ENCODE measurements at places on chromosomes 6 and 20.

DNA sequence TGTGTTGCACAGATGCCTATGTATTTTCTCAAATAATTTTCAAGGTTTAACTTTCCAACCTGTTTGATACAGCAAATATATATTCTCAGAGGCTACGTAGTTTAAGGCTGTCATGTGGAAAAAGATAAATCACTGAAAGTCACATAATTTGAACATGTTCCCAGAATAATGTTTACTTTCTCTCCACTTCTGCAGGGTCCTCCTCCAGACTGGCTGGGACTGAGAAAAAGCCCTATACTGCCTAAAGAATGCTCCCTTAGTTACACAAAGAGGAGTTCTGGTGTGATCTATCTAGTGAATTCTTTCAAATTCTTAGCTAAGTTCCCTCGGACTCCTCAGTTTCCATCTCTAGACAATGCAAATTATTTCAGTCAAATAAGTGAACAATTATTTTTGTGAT is 411.0 kb downstream of the C6orf118 start:
- no peak for DNase-seq

DNA sequence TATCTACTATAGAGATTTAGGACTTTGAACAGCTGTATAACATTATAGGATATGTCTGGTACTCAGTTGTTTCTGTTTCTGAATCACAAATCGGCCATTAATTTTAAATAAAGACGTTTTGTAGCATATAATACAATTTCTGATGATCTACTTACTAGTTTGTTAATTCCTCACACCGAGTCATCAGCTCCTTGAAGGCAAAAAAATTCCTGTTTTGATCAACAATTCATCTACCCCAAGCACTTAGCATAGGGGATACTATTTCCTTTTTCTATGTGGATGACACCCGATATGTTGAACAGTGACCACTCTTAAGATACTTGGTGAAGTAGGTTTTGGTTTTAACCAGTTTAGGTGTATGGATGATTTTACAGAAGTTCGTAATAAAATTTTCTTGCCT is 107.3 kb downstream of the NCOA3 start:
- DNase-seq = no peak

- no peak for DNase-seq
Observed at GRCh38 chr6:111664565-111665030, 58.9 kb upstream of the TRAF3IP2 start.

DNA sequence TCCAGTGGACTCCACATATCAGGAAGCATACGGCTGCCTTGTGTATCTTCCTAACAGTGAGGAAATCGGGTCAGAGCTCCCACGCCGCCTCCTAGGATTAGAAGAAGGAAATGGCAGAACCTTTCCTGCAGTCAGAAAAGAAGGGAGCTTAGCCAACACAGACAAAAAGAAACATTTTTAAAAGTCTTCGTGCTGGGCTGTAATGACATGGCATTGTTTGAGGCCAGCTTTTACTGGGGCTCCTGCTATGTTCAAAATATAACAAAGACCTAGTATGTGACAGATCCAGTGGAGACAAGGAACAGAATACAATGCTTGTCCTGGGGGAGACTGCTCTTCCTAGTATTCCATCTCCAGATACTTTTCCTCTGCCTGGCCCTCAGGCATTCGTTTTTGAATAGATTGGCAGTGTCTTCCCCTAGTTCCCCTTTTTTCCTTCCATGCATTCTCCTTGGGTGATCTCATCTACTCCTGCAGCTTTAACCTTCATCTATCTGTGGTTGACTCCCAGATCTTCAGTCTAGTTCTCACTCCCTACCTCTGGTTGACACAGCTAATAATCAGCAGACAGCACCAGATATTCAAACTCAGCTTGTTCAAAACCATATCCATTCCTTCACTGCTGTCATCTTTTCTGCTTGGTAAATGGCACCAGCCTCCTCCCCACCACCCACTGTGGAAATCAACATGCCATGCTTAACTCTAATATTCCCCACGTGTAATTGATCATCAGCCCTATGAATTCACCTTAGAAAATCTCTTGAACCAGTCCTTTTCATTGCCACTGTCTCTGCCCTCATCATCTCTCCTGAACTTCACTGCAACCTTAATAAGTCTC is 94.5 kb upstream of the VSTM2L start:
- no peak for DNase-seq

GRCh38 chr6:144899161-144899560 is 614.0 kb downstream of the UTRN start:
- DNase-seq = no peak

- no peak for DNase-seq
Observed at GRCh38 chr20:48731536-48731935, 96.3 kb downstream of the PREX1 start.

DNA sequence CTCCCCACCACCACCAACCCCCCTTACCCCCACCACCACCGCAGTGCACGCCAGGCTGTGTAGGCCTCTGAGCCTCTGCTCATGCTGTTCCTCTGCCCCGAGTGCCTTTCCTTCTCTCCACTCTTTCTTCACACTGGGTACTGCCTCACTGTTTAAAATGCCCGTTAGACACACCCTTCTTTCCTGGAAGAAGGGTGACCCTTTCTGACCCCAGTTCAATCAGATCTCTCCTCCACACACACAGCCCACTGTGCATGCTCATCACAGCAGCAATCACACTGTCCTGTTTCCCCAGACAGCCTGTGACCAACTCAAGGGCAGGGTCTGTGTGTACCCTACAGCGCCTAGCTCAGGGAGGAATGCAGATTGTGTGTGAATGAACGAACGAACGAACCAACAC is 10.0 kb downstream of the TMEM74B start:
- no peak for DNase-seq

- no peak for DNase-seq
Observed at GRCh38 chr20:8133851-8134451, 1.9 kb downstream of the PLCB1 start.

DNA sequence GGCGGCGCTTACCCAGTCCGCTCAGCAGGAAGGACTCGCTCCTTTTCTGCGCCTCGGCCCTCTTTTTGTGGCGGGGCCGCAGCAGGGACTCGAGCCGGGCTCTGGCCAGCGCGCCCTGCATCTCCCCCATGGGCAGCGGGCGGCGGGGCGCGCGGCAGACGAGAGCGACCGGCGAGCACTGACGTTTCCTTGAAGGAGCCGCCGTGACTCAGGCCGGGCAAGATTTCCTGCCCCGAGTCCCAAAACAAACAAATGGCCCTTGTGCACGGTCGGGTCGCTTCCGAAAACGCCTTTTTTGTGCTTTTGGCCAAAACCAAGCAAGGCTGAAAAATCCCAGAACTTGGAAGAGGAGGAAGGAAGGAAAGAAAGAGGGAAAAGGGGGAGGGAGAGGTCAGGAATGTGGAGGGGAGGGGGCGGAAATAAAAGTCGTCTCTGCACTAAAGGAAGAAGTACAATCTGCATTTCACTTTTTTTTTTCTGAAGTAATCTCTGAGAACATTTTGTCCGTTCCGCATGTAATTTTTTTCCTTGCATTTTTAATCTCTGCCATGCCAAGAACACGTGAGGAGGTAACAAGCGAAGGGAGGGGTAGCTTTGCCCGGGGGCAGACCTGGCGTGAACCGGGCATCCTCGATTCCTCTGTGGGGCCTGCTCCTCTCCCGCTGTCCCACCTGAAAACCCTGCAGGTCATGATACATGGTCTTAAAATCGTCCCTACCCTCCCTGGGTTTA is 123.3 kb upstream of the SLC2A12 start:
- peak; percentile 92 for DNase-seq

GRCh38 chr6:109383438-109383940 is 1.2 kb upstream of the CD164 start:
- no peak for DNase-seq

DNA sequence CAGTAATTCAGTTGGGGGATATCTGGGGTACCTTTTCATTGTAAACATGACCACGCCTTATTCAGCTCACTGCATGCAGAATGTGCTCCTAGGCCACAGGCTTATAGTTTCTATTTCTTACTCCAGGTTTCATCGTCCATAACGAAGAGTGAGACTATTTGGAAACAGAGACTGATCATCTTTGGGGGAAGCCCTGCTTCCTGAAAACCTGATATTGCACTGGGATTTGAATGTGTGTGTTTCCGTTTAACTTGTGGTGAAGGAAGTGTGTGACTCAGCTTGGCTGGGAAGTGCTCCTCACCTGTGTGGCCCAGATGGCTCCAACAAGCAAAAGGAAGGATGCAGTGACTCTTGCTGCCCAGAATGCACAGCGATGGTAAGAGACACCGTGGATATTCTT is 19.6 kb upstream of the LTV1 start:
- DNase-seq = no peak

DNA sequence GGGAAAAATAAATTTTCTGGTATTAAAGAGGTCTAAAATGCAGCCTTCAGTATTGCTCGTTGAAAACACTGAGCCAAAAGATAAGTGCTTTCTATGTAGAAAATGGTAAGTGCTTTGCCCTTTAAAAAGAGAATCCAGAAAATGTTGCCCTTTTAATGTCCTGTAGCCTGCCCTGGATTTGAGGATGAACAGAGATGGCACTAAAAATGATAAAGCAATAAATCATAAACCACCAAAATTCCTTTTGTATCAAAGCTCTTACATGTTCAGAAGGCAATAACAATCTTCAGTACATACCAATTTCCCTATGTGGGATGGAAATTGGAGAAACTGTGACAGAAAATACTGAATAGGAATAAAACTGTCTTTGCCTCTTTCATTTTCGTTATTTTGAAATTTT is 405.8 kb downstream of the PHF3 start:
- no peak for DNase-seq

GRCh38 chr20:62907384-62908317 is 18.7 kb downstream of the DIDO1 start:
- no peak for DNase-seq

GRCh38 chr6:33700391-33701050 is 11.0 kb downstream of the UQCC2 start:
- DNase-seq = no peak

GRCh38 chr6:96153775-96154174 is 138.0 kb downstream of the FUT9 start:
- DNase-seq = no peak

GRCh38 chr6:55495277-55495676 is 83.7 kb downstream of the HMGCLL1 start:
- DNase-seq = no peak

DNA sequence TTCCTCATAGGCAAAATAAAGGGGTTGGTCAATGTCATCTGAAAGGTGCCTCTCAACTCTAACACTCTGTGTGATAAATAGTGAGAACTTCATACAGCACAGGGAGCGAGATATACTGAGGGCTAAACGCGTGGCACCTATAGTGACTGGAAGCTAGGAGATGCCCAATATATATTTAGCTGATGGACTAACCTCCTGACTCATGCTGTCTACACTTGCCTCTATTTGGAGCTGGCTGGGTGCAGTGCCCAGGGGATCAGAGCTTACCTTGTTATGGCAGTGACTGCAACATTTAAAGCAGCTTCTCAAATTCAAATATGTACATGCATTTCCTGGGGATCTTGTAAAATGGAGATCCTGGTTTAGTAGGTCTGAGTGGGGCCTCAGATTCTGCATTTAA is 111.6 kb upstream of the PLN start:
- no peak for DNase-seq

GRCh38 chr6:113595911-113596376 is 261.2 kb upstream of the MARCKS start:
- no peak for DNase-seq

Data from ascending aorta (tissue), 2 donors.